ENCODE measurements at places on chromosomes 6 and 20.

DNA sequence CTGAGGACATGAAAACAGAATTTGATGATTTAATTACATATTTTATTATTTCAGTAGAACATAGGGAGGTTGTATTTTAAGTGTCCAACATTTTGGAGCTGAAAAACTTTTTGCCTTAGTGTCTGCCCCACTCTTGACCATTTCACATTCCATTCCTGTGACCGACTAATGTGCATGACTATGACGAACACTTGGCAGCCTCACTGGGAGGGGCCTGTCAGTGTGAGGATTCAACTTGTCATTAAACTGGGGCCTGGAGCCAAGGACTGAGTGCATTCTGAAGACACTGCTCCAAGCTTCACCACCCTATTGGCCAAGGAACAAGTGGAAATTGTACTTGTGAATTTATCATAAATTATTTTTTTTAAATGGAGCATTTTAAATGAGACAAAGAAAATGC is 661.3 kb downstream of the BCKDHB start:
- DNase-seq: peak; percentile 84

GRCh38 chr6:72709431-72709830 is 87.6 kb downstream of the KCNQ5 start:
- no peak for DNase-seq

GRCh38 chr6:54899442-54899841 is 52.9 kb downstream of the FAM83B start:
- DNase-seq: no peak

- DNase-seq: peak; percentile 99
Measured at GRCh38 chr6:45445749-45446549, 68.2 kb upstream of the SUPT3H start.

DNA sequence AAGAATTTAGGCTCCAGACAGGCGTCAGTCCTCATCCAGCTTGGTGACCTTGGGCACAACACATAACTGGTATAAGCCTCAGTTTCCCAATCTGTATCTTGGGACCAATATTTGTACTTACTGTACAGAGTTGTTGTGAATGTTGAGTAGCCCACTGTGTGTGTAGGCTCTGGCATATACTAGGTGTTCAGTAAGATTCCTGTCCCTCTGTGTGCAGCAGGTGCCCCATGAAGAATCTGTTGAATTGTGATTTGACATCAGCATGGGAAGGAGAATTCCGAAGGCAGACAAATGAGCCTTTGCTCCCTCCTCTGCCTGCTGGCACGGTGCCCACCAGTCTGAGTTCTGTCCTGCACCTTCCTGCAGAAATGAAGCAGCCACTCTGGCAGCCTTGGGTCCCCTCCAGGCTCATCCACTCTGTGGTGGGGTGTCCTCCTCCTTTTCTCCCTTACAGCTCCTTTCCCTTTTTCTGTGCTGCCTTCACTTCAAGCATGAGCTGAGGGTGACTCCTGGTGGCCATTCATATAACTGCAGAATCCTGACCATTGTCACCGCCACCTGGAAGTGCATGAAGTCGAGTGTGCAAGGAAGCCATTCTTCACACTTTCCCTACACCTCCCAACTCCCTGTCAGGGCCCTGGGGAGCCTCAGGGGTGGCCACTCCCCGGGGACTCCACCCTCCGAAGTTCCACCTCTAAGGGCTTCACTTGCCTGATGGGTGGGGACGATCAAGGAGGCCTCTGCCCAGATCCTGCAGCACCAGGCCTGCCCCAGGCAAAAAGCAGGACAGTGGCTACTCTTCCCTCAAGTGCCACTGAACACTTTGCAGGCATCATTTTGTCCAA is 48.2 kb downstream of the MRPL14 start:
- DNase-seq: peak; percentile 69

DNA sequence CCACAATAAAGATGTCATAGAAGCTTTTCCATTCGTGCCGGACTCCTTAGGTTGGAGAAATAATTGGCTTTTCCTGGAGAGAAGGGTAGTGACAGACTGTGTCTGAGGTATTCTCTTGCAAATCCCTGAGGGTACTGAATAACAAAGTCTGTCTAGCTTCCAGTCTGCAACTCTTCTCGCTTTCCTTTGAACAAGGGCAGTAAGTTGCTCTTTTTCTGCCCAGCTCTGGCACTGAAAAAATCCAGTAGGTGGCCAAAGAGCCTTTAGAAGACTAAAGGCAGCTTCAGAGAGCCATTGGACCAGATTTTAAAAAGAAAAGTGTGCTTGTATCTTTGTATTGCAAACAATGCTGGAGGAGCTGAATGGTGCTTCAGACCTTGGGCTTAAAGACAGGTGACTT is 20.7 kb upstream of the RREB1 start:
- peak; percentile 41 for DNase-seq

- DNase-seq: peak; percentile 50
Measured at GRCh38 chr20:12984069-12984765, 24.6 kb upstream of the SPTLC3 start.

DNA sequence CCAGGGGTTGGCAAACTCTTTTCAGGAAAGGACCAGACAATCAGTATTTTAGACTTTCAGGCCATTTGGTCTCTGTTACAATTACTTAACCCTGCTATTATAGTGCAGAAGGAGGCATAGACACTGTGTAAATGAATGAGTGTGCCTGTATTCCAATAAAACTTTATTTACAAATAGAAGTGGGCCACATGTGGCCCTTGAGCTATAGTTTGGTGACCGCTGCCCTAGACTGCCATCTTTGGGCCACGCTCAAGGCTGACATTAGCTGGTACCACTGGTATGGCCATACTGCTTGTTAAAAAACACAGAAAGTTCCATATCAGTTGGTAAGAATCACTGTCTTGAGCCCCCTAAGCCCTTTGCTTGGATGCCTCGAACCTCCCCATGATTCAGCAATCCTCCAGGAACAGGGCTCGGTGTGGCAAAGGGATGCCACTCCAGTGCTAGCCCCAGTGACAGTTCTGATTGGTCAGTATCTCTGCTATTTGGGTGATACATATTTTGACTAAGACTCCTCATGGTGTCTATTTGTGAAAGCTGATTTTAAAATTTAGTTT is 23.3 kb upstream of the SNRNP48 start:
- DNase-seq: no peak

Measured in astrocyte of the spinal cord (primary cell).